RPMI7951 (cell line): ENCODE measurements at places on chromosomes 11 and 22. TPM values are rescaled to one million over a fixed set of nuclear protein-coding genes. Genes with fewer than 3 reads are reported as not detected.

DNA sequence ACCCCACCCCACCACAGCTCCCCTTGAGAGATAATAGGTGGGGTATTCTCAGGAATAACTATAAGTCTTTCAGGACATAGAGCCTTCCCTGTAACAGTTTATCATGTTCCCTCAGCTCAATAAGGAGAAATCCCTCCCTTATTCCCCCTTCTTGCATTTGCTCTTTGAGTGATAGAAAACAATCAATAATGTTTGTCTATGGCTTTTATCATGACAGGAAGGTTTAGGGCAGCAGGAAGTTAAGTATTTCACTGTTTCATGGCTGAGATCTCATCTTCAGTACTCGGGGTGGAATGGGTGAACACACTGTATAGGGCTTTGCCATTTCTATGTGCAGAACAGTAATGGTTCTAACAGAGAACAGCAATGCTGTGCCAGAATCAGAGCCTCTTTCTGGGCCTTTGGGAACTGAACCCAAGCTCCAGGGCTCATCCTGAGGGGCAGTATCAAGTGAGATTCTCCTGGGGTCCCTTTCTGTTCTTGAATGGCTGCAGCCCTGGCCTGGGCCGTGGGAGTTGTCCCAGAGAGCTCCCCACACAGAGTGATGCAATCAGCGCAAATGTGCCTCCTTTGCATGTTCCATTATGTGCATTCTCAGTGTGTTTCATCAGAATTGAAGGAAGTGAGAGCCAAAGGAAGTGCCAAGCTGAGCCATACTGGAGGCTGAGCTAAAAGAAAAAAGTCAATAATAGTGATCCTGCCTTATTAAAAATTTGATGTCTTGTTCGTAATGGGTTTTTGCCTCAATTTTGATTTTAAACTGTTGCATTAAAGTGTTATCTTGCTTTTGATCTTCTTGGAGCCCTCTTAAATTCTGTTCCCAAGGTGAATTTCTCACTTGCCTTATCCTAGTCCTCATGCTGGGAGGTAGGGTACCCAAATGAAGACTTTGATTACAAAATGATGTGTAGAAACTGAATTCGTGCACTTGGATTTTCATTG is 2.9 kb upstream of the CYP2R1 start:
- no peak for DNase-seq

DNA sequence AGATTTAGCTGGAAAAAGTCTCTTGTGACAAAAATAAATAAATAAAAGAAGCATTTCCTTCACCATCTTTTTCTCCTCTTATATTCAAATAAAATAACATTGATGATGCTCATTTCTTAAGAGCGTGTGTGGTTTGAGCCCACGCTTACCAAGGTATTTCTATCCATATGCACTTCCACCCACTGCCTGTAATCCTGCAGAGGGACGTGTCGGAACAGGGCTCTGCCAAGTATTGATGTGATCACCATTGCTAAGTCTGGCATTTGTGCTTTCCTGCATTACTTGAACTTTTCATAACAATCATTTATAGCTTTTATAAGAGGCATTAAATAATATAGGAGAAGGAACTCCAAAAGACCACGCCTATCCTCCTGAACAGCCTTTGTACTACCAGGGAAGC is 107.6 kb downstream of the SHANK2 start:
- no peak for DNase-seq

DNA sequence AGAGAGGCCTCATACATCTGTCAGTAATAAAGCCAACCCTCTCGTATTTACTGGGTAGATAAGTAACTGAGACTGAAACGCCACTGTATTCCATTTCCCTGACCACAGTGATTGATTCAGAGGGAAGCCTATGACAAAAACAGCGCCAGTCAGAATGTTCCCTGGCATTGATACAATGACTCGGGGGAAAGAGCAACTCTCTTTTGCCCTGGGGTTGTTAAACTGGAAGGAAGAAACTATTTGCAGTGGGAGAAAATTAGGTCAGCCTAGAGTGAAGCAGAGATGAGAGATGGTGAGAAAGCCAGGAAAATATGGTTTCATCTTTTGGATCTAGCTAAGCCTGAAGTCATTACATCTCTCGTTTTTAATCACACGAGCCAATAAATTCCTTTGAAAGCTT is 48.6 kb upstream of the RBFOX2 start:
- peak; percentile 26 for DNase-seq

DNA sequence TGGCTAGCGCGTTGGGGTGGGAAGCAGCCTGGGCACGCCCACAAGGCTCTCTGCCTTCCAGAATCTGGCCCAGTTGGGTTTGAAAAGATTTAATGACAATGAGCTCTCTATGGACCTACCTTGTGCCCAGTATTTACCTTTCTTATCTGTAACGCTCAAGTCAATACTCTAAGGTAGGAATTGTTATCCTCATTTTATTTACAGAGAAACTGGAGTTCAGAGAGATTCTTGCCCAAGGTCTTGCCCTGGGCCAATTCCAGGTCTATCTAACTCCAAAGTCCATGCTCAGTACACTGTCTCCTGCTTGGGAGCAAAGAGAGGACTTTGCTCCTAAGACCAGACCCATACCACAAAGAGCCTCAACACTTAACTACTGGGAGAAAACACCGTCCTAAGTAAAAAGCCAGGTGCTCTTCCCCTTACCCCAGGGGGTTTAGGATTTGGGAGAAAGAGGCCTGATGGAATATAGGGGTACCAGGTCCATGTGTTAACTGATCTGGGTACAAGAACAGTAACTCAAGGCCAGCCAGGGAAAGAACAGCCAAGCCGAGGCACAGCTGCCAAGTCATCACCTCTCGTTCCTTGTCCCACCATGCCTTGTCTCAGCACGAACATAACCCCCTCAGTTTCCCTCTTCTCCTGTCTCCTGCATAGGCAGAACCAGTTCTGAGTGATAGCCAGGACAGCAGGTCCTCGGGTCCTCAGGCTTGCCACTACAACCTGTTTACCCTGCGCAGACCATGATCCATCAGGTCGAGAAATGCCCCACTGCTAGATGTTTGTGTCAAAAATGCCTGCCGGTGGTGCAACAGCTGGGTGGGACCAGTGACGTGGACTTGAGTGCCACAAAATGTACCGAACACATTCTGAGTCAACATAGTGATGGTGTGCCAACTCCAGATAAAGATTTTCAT is 14.6 kb downstream of the APOA4 start:
- DNase-seq: peak; percentile 24

DNA sequence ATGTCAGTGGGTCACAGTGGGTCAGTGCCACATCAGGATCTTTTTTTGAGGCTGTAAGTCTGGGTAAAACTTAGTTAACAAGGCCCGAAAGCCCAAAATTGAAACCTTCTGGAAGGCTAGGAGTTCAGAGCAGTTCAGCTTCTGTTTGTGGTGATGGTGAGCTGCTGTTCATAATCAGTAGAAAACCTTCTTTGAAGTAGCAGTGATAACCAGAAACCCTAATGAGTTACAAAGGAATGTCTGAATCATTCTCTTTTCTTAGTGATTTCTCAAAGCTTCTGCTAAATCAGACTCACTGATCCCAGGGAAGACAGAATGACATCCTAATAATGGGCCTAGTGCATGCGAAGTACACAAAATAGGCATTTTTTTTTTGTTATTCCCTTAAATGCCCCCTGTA is 124.7 kb downstream of the PARVA start:
- DNase-seq: peak; percentile 77

GRCh38 chr11:133778161-133778560 is 67.2 kb downstream of the SPATA19 start:
- no peak for DNase-seq

DNA sequence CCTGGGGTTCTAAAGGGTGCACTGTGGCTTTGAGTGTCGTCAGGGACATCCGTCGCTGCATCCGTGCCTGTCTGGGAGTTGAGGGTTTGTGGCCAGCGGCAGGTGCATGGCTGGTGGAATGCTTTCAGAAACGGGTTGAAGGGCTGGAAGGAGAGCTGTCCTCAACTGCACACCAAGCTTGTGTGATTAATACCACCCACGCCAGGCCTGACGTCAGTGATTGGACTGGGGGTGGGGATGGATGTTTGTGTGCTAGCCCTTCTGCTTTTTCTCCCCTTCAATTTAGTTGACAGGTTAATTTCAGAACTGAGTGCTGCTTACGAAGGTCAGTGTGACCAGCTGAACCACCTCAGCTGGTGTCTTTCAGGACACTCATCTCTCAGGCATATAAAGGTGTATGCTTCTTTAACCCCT is 3.2 kb upstream of the GAB2 start:
- peak; percentile 14 for DNase-seq

GRCh38 chr22:39661842-39662685 is 91.5 kb downstream of the CACNA1I start:
- DNase-seq: no peak

GRCh38 chr11:123560006-123560405 is 94.4 kb downstream of the SCN3B start:
- DNase-seq: peak; percentile 83

DNA sequence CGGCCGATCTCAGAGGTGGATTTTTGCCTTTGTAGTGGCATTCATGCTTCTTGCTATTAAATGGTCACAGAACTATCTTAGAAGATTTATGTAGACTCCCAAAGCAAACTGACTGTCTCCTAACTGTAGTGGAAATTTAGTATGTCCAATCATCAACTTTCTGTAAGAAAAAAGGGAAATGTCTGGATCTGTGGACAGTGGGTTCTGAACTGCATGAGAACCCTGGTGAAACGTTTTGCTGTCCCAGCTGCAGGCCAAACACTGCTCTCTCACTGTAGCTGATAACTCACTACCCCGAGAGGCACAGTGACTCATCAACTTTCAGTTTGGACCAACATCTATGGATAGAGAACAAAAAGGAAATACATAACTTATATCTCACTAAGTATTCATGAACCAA is 387.1 kb downstream of the SOX6 start:
- DNase-seq: peak; percentile 82

DNA sequence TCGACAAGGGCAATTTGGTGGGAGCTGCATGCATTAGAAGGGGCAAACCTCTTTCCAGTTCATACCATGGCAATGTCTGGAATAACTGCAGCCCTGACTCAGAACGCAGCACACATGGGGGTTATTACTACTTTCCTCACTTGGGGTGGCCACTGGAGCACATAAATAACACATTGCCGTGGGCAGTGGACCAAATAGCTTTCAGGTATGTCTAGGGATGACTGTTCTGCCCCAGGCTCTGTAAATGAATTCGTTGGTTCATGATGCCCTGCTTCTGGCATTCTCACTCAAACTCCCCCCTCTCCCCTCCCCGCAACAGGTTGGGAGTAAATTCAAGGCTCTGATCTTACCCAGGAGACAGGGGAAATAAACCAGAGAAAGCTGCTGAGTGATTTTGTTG is 238.0 kb upstream of the PLET1 start:
- peak; percentile 29 for DNase-seq

DNA sequence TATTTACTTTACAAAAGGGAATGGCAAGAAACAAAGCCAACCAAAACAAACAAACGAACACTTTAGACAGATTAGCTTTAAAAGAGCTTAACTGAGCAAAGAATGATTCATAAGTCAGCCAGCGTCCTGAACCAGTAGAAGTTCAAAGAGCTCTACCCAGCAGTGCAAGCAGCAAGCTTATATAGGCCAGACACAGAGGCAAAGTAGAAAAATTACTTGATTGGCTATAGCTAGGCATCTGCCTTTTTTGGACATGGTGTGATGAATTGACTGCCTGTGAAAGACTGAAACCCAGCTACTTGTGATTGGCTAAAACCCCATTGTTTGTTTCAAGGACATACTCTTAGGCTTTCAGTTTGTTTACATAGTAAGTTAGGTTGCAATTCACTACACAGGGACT is 2120.0 kb upstream of the RAG2 start:
- DNase-seq: no peak

DNA sequence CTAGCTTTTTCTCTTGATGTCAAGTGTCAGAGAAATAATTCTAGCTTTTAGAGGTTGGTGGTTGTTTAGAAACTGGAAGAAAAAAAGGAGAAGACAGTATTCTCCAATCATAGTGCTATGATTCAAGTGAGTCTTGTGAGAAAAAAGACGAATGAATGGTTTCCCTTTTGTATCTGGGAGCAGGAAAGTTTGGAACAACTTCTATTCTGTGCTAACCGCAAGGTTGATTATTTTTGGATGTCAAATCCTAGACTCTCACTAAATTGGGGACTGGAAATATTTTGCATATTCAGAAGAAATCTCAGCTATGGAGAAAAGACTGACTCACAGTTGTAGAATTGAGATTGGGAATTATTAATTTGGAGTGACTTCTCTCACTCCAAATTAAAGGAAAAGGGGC is 69.2 kb downstream of the SYT13 start:
- DNase-seq: no peak

- DNase-seq: no peak
Observed at GRCh38 chr11:130312046-130312445, 2.7 kb downstream of the ZBTB44 start.

DNA sequence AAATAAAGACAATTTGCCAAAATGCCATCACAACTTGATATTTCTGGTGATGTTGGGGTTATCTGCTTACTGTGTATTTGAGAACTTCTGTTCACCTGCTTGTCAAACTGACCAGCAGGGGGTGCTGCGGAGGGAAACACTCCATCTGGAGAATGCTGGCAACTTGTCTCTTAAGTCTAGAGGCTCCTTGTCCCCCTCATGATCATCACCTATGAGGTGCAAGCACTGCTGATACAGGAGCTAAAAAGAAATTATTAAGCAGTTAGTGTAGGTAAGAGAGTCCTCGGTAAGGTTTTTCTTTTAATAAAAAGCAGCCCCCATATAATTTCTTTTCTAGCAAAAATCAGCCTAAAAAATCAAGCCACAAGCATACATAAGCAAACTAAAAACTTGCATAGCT is 32.7 kb upstream of the GLYATL1B start:
- DNase-seq: peak; percentile 50

DNA sequence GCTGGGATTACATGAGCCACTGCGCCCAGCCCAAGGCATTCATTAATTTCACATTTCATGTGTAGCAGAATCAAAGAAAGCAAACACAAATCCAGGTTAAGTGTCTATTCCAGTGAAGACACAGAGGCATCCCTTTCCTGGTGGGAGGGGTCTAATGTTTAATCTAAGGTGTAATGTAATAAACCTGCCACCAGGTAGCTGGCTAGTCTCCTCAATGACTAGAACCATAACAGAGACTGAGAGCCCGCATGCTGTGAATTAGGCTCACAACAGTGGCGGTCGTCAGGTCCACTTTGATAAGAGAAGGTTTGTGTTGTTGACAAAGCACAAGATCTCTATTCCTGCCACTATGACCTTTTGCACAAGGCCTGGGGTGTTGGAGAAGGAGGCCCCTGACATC is 64.2 kb upstream of the ADA2 start:
- DNase-seq: no peak

SPECC1L gene
- 12.6 and 14.0 TPM in 2 replicates for total RNA-seq

DDTL gene
- 1.9 and 2.3 TPM in 2 replicates for total RNA-seq

ACRV1 gene
- total RNA-seq: 0.59 TPM in 1 of 2 replicates, not detected in the other

RDX gene
- 100 and 125 TPM in 2 replicates for total RNA-seq

PATE1 gene
- not detected in 2 replicates for total RNA-seq
